ENCODE measurements at places on chromosomes 6 and 20.

- DNase-seq: no peak
Measured at GRCh38 chr6:77466055-77466450, 2.8 kb upstream of the HTR1B start.

- DNase-seq: no peak
Measured at GRCh38 chr20:36888880-36889516, 13.1 kb downstream of the TLDC2 start.

DNA sequence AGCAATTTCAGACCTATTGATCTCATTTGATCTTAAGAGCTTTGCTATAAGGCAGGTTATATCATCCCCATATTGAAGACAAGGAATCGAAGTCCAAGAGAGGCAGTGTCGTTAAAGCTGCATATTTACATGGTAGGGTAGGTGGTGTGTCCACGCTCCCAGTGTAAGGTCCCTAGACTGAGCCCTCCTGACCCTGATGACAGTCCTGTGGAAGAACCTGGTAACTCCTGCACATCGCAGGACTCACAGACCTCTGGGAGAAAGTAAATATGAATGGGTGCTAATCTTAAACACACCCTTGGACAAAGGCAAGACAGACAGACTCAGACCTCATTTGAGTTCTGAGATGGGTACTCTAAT lies 602 bp upstream of the HLA-DPB1 start:
- no peak for DNase-seq

DNA sequence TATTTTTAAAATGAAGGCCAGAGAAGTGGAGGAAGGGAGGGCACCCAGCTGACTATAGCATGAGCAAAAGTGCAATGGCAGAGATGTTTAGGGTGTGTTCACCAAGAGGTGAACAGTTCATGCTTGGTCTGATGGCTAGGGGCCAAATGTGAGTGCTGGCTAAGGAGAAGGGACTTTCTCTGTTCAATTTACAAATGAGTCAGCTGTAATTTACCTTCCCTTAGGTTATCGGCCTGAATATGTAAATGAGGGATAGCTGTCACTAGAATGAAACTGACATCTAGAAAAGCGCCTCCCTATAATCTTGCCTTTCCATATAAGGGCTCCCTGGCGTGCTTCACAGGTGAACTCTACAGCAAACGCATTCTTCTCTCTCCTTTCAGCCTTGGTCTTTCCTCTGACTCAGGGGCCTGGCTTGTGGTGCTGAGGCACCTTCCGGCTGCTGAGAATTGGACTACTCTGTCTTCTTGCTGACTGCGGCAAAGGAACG lies 114.7 kb upstream of the BACH2 start:
- DNase-seq: peak; percentile 69

GRCh38 chr6:84447651-84448050 lies 220.2 kb upstream of the CEP162 start:
- DNase-seq: no peak

DNA sequence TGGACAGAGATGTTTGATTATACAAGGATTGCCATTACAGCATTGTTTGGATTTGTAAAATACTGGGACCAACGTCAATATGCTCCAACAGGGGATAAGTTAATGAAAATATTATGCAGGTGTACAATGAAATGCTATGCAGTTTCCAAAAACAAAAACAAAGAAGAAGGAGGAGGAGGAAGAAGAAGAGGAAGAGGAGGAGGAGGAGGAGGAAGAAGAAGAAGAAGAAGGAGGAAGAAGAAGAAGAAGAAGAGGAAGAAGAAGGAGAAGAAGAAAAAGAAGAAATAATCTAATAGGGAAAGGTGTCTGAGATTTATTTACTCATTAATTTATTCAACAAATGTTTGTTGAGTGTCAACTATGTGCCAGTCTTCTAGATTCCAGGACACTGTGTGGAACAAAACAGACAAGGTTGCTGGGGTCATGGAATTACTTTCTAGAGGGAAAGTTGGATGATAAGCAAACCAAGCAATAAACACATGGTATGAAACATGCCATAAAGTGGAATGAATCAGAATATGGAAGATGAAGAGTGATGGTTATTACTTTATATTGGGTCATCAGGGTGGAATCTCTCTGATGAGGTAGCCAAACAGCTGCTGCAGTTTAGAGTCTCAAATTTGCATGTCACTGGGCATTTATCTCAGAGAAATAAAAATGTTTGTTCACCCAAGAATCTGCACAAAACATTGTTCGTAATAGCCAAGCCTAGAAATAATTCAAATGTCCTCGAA lies 6.3 kb upstream of the TRIM27 start:
- DNase-seq: no peak

DNA sequence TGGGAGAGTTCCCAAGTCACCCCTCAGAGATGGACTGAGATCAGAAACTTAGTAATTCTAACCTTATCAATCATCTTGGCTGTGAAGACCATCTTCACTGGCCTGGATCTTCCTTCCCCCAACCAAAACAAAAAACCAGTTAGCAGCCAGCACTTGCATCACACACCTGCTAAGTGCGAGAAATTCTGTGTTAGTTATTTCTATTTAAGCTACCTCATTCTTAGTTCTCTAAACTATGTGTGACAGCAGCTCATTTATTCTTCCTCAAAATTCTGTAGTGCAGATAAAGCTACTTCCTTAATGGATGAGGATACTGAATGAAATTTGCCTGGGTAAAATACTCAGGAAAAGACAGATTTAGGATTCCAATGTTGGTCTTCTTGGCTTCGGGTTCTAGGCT lies 18.2 kb upstream of the TAGAP start:
- DNase-seq: no peak

DNA sequence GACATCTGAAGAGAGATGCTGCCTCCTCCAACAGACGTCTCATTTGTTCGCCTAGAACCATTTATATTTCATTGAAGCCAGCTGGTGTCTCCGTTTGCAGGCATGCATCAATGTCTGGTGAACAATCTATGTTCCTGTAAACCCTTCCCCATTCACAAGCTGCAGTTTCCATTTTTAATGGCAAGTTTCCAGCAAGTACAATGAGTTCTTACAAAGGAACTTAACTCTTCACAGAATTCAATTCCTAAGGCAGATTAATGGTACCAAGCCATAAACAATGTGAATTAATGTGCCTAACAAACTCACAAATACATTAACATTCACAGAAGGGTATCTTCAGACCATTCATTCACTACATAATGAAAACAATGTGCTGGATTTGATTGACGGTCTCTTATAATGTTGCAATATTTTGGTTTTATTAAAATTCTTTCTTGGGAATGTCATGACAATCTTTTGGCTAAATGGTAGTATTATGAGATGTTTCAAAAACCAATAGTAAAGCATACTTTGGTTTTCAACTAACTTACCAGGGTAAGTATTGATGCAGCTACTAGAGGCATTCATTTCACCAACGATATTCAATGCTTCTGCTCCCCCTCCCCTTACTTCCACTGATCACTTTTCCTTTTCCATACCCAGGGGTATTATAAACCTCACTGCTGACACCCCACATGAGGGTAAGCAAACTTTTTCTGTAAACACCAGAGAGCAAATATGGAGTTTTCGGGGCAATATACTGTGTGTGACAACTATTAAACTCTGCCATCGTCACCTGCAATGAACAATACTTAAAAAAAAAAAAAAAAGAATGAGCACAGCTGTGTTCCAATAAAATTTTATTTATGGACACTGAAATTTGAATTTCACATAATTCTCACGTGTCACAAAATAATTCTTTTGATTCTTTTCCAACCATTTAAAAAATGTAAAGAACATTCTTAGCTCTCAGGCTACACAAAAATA lies 4.2 kb downstream of the AKIRIN2 start:
- DNase-seq: no peak

GRCh38 chr6:123062670-123063069 lies 66.6 kb downstream of the CLVS2 start:
- no peak for DNase-seq

DNA sequence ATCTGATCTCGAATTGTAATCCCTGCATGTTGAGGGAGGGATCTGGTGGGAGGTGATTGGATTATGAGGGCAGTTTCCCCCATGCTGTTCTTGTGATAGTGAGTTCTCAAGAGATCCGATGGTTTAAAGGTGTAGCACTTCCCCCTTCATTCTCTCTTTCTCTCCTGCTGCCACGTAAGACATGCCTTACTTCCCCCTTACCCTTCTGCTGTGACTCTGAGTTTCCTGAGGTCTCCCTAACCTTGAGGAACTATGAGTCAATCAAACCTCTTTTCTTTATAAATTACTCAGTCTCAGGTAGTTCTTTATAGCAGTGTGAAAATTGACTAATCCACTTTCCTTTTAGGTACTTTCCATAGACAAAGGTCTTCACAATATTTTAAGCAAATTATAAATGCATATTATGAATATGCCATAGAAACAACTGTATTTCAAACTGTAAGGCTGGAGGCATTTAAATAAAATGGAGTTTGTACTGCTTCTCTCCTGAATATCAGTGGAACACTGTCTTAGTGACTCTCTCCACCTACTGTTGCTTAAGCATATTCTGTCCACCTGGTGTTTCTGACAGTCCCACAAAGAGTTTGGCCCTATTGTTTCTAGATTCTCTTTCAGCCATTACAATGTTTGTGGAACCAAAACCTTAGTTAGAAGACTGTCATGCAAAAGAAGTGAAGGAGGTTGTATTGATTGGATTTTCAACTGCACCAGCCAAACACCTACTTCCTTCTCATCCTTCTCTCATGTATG lies 24.3 kb upstream of the IL17A start:
- no peak for DNase-seq

DNA sequence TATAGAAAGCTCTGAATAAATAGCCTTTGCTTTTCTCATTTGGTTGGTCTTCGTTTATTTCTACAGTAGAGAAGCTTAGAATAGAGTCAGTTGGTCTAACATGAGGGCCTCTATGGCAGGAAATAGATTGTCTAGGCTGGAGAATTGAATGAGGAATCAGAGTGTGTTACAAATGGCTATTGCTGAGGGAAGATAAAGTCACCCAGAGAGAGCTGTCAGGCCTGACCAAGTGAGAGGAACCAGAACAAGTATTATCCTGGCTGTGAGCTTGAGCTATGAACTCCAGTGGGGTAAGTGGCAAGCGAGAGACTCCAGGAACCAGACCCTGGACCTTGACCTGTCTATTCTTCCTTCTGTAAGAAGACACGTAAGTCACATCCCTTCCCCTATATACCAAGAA lies 353.1 kb downstream of the CD83 start:
- no peak for DNase-seq

GRCh38 chr20:19964289-19965265 lies 52.6 kb upstream of the NAA20 start:
- DNase-seq: no peak

- DNase-seq: no peak
Measured at GRCh38 chr6:26222571-26222970, 135.3 kb downstream of the HFE start.

DNA sequence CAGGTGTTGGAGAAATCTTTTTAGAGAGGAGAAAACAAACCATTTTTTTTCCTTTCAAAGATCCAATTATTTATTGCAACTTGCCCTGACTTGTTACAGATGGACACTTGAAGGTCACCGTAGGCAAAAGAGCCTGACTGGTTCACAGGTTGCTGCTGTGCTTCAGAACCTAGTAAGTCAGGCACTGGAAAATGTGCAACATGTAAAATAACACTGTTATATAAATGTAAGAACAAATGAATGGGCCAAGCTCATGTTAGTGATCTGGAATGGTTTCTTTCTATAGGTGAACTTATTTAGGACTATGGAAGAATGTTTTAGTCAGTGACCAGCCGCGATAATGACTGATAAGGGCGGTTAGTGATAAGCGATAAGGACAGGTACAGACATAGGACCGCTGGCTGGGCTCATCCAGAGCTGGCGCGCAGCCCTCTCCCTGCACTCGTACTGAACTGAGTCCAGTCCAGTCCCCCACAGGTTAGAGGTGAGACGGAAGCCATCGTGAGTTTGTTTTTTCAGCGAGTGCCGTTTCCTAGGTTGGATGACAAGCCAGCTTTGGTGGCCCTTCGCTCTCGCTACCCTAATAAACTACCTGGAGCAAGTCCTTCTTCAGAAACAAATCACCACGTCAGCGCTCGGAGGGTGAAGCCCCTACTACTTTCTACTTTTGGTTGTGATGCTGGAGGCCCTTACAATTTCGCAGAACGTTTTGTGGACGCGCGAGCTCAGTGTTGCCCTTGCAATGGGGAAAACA lies 94.4 kb upstream of the PRDM1 start:
- DNase-seq: peak; percentile 35

- DNase-seq: no peak
Measured at GRCh38 chr6:19028201-19028600, 641.1 kb downstream of the RNF144B start.

GRCh38 chr20:52484438-52484837 lies 292.9 kb upstream of the ZFP64 start:
- DNase-seq: no peak

GRCh38 chr20:38534756-38535155 lies 46.2 kb upstream of the ADIG start:
- no peak for DNase-seq

GRCh38 chr6:131825946-131826345 lies 18.1 kb downstream of the ENPP1 start:
- DNase-seq: no peak

DNA sequence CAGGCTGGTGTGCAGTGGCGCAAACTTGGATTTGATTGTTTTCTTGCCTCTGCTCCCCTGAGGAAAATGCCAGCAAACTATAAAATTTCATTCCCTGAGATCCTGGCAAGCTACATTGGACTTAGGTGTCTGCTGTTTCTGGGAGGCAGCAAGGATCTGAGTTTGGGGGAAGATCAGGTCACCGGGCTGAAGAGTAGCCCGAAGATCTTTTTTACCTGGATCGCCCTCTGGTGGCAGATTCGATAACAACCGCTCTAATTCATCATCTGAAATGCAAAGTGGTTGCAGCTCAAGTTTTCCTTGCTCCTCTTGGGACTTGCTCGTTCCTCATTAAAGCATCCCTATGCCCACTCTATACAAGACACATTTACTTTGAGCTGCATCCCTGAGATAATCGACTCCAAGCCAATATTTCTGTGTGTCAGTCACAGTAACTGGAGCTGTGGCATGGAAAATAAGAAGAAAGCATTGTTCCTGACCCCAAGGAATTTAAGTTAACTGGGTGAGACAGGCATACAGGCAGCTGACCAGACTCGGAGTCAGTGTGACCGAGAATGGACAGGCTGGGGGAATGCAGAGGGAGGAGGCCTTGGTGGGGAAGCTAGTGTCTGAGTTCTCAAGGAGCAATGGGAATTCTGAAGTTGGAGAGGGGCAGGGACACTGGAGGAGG lies 131.8 kb upstream of the PROKR2 start:
- DNase-seq: peak; percentile 49

DNA sequence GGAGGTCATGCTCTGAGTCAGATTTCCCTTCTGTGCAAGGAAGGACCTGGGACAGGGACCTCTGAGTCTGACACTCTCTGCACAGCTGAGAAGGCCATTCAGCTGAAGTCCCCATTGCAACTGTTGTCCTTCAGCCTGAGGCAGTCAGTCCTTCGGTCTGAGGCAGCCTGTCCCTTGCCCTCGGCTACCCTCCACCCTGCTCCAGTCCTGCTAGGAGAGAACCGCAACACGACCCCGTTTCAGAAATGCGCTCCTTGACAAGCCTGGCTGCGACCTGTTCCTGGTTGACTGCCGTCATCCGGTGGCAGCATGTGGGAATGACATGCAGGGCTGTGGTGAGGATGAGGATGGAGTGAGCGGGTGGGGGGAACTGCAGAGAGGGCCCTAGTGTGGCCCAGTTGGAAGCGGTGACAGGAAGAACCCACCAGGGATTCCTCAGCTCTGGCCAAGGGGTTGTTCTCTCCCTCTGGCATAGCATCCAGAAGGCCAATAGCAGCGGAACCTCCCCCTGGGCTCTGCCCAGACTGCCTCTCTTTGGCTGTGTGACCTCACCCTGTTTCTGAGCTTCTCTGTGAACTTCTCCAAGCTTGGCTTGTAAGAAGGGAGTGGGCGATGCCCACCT lies 40.3 kb upstream of the ANGPT4 start:
- peak; percentile 68 for DNase-seq

- no peak for DNase-seq
Measured at GRCh38 chr6:48037946-48038345, 73.1 kb downstream of the PTCHD4 start.

GRCh38 chr6:17182961-17183360 lies 81.1 kb downstream of the STMND1 start:
- no peak for DNase-seq
